Stimulated activated CD8-positive, alpha-beta memory T cell treated with anti-CD3 and anti-CD28 coated beads, Interleukin-7, amount 100 ng/mL, for 1 hour (primary cell): ENCODE measurements at places on chromosomes 5 and 9.

- DNase-seq, result no peak
Measured at GRCh38 chr5:34625246-34625645, 30.9 kb upstream of the RAI14 start.

- DNase-seq, result no peak
Measured at GRCh38 chr9:85038824-85039608, 369.5 kb downstream of the NTRK2 start.

DNA sequence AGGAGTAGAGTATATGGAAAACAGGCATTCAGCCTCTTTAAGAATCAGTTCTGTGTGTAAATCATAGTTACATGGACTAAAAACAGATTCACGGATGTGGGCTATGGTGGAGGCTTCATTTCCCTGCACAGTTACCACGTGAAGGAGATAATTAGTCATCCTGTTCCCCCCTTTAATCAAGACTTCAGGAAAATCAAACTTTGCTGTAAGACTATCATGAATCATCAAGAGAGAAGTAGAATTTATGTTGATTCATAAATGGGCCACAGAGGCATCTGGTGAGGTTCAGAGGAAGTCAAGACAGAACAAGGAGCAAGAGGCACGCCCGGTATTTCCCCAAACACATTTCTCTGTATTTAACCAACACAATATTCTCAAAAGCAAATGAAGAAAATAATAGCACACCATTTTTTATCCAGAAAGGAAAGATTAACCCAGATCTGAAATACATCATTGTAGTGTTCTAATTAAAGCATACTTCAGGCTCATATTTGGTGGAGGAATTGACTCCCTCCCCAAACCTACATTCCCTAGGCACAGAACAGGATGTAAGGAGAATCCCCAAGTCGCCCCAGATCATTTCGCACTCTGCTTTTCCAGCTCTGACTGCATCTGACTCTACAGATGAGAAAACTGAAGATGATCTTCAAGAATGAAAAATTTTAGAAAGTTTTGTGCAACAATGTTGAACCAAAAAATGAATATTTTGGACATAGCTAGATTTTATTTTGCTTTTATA, 175.8 kb upstream of the GAS1 start:
- DNase-seq, result no peak

DNA sequence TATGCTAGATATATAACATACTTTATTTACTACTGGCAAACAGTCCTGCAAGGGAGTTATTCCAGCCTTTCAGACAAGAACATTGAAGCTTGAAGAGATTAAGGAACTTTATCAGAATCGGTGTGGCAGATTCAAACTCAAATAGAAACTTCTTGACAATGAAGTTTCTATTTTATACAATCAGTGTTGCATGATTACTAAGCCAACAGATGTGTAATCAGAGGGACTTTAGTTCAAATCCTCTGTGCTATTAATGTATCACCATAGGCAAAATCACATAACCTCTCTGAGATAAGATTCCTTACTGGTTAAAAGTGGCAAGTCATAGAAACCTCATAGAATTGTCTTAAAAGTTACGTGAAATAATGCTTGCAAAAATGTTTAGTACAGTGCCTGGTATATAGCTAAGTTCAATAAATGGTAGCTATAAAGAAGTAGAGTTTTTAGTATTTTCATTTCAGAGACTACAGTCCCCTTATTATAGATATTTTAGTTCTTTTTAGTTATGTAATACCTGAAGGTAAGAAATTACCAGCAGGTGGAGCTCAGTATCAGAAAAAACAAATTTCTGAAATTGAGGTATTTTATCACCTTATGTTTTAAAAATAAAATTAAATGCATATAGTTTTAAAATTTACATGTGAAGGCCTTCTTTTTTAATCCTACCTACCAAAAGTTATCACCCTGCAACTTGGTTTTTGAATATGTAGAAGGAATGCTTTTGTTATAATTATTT, 172.1 kb downstream of the FER start:
- DNase-seq, result no peak

- DNase-seq, result no peak
Measured at GRCh38 chr9:109088221-109088620, 31.5 kb downstream of the TMEM245 start.

GRCh38 chr9:38227656-38228055, 158.6 kb upstream of the SHB start:
- DNase-seq, result no peak

DNA sequence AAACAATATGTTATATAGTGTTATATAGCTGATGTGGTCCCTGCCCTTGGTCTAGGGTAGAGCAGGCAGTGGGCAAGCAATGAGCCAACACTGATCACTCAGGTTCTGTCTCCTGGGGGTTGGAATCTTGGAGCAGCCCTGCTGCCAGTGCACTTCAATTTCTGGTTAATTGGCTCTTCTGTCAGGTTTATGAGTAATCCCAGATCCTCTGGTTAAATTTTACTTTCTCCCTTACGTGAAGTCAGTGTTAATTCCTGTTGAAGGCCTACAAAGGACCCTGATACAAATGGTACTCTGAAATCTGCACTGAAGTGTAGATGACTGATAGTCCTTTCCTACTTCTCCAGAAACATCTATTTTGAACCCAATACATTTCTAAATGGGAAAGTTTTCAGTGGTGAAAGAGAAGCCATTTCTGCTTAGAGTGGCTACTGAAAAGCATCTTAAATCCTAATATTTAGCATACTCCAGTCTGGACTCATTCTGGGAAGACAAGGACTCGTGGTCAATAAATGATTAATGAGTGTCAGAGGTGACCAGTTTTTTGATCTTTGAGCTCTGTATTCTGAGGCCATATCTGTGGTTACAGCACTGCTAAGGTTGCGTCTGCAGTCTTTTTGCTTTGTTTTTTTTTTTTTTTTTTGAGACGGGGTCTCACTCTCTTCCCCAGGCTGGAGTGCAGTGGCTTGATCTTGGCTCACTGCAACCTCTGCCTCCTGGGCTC, 442.4 kb downstream of the KIF4B start:
- no peak for DNase-seq

DNA sequence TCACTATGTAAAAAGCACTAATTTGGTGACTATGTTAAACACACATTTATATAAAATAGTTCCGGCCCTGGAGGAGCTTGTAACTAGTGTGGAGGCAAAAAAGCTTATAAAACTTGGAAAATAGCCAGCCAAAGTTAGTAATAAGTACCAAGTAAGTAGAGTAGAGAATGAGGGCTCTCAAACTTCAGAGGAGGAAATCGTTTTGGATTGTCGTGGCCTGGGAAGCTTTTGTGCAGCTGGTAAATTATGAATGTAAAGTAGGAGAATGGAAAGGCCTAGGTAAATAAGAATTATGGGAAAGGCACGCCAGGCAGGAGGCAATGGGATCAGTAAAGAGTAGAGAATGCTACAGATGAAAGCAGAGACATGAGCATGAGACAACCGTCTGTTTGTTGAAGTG, 832.7 kb upstream of the ZNF608 start:
- no peak for DNase-seq

DNA sequence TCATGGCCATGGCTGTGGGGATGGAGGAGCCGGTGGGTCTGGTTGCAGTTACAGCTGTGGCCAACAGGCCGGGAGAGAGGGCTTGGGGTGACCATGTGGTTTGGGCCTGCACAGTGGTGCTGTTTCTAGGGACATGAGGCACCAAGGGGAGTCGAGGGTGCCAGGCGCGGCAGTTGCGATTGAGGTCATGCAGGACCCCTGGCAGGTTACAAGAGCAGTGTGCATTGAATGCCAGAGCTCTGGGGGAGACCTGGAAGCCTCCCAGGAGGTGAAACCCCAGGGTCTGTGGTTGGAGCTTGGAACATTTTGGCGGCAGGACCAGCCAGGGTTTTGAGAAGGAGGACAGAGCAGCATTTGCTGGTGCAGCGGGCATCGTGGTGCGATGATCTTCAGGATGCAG, 21.7 kb downstream of the RXRA start:
- no peak for DNase-seq

GRCh38 chr5:72625332-72625731, 118.1 kb upstream of the ZNF366 start:
- DNase-seq, result no peak

GRCh38 chr5:139417214-139417613, 13.3 kb upstream of the SPATA24 start:
- DNase-seq, result no peak

- DNase-seq, result no peak
Measured at GRCh38 chr5:122442938-122443337, 130.9 kb downstream of the SNCAIP start.

DNA sequence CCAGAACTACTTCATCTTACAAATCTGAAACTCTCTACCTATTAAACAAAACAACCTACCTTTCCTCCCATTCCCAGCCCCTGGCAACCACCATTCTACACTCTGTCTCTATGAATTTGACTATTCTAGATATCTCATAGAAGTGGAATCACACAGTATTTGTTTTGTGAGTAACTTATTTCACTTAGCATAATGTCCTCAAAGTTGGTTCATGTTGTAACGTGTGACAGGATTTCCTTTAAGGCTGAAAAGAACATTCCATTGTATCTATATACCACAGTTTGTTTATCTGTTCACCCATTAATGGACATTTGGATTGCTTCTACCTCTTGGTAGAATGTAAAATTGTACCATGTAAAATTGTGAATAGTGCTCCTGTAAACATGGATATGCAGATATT, 70.1 kb upstream of the NXNL2 start:
- DNase-seq, result no peak

DNA sequence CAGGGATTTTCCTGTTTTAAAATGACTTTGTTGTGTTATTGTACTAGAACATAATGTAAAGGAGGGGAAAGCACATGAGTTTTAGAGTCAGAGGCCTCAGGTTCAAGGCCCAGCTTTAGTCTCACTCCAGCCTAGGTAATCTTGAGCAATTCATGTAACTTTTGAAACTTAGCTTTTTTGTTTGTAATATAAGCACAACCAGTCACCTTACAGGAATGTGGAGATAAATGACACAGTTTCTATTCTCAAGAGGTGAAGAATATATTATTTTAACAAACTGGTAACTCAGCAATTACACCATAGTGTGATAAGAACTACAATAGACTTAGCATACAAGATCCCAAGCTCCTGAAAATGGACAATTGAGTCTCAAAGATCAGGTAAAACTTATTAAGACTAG, 51.2 kb downstream of the ADAMTS19 start:
- no peak for DNase-seq

- DNase-seq, result no peak
Measured at GRCh38 chr9:20256284-20256948, 365.9 kb downstream of the MLLT3 start.

GRCh38 chr5:61186634-61187033, 24.4 kb upstream of the SMIM15 start:
- no peak for DNase-seq

DNA sequence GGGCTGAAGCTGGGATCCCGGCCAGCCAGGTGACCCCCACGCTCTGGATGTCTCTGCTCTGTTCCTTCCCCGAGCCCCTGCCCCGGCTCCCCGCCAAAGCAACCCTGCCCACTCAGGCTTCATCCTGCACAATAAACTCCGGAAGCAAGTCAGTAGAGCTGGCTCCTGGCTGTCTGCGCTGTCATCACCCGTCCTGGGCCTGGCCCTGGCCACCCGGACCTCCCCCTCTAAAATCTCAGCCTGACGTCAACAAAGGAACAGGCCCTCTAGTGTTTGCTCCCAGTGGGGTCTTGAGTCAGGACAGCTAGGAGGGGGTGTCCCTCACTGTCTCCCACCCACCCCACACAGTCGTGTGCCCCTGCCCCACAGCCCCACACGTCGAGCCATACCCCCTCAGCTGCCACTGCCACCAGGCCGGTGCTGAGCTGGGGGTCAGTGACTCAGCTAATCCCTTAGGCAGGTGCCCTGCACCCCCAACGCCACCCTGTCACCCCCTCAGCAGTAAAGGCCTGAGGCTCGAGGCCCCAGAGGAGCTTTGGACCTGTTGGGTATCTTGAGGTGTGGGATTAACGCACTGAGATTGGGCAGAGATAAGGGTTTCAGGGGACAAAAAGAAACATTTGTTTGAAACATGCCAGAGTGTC, 1.1 kb upstream of the LCNL1 start:
- DNase-seq, result no peak

DNA sequence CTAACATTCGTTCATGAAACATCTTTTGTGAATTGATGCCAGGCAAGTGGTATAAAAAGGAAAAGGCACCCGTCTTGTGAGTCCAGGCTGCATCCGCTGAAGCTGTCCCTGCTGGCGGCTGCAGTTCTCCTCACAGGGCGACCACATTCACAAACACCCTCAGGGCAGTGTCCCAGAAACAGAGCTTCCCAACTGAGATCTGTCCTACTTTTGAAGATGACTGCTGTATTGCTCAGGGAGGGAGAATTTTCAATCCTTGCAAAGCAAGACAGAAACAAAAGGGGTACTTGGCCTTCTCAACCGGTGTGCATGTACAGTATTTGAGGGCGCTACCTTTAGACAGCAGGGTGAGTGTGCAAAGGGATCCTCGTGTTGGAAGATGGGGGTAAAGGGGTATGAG, 316.1 kb downstream of the GADD45G start:
- DNase-seq, result no peak

DNA sequence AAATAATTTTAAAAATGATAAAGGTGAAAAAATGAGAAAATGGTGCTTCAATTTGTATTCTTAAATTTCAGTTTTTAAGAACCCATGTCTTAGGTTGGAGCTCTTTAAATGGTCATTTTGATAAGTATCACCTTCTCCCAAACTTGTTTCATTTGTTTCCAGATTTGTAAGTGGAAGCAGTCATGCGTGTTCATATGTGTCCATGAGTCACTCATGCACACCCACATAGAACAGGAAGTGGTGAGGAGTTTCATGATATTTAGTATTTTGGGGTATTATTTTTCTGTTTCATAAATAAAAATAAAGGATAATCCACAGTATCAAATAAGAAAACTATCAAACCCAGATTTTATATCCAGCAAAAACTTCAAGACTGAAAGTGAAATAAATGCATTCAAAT, 570.4 kb upstream of the ST8SIA4 start:
- no peak for DNase-seq

DNA sequence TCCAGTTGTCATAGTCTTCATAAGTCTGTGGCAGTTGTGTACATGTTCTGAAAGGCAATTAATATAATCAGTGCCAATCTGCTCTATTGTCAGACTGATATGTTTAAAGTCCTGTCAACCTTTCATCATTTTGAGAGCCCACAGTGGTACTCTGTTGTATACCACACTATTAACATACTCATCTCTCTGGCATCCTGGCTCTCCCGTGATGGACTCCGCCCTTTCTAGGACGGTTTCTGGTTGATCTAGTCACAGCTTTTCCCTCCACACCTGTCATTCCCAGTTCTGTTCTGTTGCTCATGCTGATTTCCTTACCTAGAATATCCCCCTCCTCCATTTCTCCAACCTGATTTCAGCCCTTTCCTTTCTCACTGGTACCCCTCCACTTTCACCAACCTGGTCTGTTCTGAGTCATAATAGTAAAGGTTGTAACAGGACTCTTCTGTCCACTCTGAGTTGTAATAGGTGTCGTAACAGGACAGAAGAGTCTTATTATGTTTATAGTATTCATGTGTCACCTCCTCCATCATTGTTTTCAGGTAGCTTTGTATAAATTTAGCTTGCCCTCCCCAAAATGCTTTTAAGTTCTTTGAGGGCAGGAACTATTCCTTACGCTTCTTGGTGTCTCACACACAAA, 4.1 kb downstream of the PTCD2 start:
- no peak for DNase-seq

GRCh38 chr9:37730256-37730655, 23.3 kb upstream of the TRMT10B start:
- no peak for DNase-seq
